Hippocampal formation (tissue), 2 donors: ENCODE measurements at places on chromosomes 13 and 19.

DNA sequence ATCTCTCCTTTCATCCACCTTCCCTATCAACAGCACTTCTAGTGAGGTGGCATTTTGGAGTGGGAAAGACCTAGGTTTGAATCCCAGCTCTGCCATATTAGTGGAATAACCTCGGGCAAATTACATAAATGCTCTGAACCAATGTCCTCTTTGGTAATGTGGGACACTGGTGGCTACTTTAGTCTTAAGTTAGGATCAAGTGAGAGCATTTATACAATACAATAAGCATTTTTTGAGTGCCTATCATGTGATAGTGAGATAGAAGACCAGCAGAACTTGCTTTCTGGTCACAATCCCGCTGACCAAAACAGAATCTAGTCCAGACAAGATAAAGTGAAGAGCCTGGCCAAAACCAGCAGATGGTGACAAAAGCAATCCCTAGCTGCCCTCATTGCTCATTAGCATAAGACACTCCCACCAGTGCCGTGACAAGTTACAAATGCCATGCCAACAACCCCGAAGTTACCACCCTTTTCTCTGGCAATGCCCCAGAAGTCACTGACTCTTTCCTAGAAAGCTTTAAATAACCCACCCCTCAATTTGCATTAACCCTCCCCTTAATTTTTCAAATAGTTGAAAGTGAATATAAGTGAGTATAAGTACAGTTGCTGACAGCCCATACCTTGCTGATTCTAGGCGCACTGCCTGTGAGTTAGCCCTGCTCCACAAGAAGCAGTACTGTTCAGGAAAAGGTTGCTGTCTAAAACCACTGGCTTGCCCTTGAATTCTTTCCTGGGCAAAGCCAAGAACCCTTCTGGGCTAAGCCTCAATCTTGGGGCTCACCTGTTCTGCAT lies 28.9 kb upstream of the KPNA3 start:
- DNase-seq: no peak

- DNase-seq: no peak
Observed at GRCh38 chr19:9144920-9145319, 4.7 kb downstream of the ZNF317 start.

DNA sequence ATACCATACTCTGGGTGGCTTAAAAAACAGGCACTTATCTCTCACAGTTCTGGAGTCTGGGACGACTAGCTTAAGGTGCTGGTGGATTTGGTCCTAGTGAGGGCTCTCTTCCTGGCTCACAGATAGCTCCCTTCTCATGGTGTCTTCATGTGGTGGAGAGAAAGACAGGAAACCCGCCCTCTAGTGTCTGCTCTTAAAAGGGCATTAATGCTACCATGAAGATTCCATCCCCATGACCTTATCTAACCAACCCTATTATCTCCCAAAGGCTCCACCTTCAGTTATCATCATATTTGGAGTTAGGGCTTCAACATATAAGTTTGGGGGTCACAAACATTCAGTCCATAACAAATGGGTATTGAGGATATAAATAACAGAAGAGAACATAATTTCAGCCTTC lies 139.4 kb downstream of the HS6ST3 start:
- DNase-seq: no peak

- no peak for DNase-seq
Observed at GRCh38 chr13:79805317-79805716, 324.4 kb downstream of the NDFIP2 start.

- DNase-seq: no peak
Observed at GRCh38 chr13:79659121-79659521, 178.2 kb downstream of the NDFIP2 start.

GRCh38 chr13:104327211-104327610 lies 1261.0 kb upstream of the SLC10A2 start:
- DNase-seq: no peak

GRCh38 chr13:41833831-41834230 lies 127.1 kb downstream of the VWA8 start:
- no peak for DNase-seq

- DNase-seq: no peak
Observed at GRCh38 chr13:106905380-106906162, 337.6 kb upstream of the ARGLU1 start.

DNA sequence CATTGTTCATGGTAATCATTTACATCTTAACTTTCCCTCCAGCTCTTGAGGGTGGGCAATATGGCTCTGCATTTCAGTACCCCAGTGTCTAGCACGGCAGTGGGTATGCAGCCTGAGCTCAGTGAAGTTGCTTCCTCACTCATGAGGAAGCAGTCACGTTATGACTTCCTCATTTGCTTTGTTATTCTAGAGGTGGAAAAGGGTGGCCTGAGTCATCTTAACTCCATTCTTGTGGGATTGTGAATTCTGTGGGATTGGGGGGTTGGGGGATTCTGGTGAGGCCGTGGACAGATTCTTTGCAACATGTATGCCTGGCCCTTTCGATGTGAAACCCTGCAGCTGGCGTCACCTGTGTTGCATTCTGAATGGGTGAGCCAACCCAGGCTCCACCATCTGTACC lies 406.7 kb upstream of the ZNF507 start:
- DNase-seq: no peak

DNA sequence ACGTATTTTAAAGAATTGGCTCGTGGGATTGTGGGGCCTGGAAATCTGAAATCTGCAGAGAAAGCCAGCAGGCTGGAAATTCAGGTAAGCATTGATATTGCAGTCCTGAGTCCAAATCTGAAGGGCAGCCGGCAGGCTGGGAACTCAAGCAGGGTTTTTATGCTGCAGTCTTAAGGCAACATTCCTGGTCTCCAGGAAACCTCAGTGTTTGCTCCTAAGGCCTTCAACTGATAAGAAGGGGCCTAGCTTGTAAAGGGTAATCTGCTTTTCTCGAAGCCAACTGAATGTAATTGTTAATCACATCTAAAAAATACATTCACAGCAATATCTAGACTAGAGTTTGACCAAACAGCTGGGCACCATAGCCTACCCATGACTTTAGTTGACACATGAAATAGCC lies 154.4 kb downstream of the EFNB2 start:
- no peak for DNase-seq
